ENCODE measurements at places on chromosomes 6 and 20.
A peak's percentile ranks its signal among the peaks of the same experiment; 100 is the strongest.

- DNase-seq, result no peak
These were observed 26.9 kb downstream of the BFSP1 start for GRCh38 chr20:17504066-17504897.

DNA sequence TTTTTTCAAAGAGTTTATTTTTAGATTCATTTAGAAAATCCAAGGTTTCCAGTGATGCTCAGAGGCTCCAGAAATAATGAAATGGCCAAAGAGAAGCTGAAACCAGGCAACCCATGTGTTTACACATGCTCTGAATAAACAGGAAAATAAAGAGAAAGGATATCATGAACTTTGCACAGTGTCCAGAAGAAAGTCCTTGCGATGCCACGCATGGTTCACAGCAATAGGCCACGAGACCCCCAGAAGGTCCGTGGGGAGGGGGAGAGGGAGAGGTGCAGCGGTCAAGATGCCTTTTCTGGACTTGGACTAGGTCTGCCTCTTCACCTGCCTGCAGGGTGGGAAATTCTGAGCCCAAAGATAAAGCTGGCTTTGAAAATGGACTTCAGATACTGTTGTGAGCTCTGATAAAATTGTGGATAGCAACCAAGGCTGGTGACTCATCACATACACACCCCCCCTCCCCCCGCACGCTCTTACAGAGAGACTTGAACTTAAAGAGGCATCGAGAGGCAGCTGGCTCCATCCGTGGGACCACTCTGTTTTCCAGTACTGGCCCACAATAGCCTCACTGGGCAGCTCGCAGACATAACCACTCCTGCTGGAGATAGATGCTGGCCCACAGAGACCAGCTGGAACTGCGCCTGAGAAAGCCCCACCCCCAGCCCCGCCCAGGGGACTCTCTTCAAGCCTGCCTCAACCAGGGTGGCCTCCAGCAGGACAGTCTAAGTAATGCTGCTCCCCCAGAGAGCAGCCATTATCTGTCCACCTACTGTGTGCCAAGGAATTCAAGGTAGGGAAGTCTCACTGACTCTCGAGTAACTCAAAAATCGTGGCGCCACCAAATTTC lies 21.2 kb upstream of the NFATC2 start:
- DNase-seq, result no peak

DNA sequence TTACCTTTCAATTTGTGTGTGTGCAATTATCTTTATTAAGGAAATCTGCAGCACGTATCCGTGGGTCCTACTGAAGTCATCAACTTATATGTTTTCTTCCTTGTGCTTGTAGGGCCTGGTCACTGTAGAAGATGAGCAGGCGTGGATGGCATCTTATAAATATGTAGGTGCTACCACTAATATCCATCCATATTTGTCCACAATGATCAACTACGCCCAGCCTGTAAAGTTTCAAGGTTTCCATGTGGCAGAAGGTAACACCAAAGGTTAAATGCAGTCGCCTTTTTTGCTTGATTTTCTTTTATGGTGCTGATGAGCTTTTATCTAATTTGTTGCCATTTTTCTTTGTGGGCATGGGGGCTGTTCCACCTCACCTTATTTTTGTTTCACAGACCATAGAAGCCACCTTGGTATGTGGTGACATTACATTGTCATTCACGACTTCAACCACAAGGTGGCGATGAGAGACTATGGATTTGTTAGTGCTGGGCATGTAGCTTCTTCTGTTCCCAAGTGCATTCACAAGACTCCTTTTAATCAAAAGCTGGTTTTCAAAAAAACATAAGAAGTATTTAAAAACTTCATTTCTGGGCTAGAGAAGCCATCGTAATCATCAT lies 106.5 kb upstream of the LAMP5 start:
- peak; percentile 35 for DNase-seq

DNA sequence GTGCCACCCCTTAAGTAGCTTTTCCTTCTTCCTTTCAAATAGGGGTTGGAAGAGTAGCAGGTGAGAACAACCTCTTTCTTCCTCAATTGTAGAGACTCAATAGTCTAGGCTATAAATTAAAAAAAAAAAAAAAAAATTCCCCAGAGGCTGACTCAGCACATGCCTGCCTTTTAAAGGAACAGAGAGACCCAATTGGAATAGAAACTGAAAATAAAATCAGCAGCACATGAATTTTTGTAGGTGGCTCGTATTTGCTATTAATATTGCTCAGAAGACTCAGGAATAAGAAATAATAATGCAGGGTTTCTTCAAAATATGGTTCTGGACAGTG lies 19.3 kb downstream of the TOP1 start:
- no peak for DNase-seq

DNA sequence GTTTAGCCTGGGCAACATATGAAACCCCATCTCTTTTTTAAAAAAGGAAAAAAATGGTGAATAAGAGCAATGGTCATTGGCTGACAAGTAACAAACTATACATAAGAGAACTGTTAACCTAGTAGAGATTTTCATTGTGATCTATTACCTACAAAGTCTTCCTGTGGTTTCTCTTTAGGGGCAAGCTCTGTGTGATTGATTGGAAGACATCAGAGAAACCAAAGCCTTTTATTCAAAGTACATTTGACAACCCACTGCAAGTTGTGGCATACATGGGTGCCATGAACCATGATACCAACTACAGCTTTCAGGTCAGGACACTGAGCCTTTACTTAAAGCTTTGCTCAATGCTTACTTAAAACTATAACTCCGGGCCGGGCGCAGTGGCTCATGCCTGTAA lies 19.2 kb downstream of the MGME1 start:
- no peak for DNase-seq

- no peak for DNase-seq
These were observed 663 bp downstream of the COQ3 start for GRCh38 chr6:99393366-99393697.

GRCh38 chr6:94468830-94469229 lies 1049.5 kb upstream of the EPHA7 start:
- no peak for DNase-seq

- DNase-seq, result no peak
These were observed 80.7 kb upstream of the CNKSR3 start for GRCh38 chr6:154591234-154591633.

Measured in activated CD4-positive, alpha-beta T cell treated with anti-CD3 and anti-CD28 coated beads, Interleukin-2, amount 50 U/mL, for 24 hours (primary cell).